IPS DF 6.9 (cell line): ENCODE measurements at places on chromosomes 7 and 10.

- H3K27me3 ChIP-seq: no peaks in the 10 kb centered on the region
- peaks cover 2% of the 10 kb centered on the region; the same call in 1 of the 2 replicates for H3K4me1 ChIP-seq
- H3K36me3 ChIP-seq: no peaks in the 10 kb centered on the region; the same call in 1 of the 2 replicates
- DNase-seq: no peak
Measured at GRCh38 chr10:33485276-33485675, 150.8 kb upstream of the NRP1 start.

- no peaks in the 10 kb centered on the region for H3K36me3 ChIP-seq
- no peak overlapping the region for H3K27ac ChIP-seq
- H3K4me3 ChIP-seq: no peak overlapping the region
Measured at GRCh38 chr10:36475746-36476145, 649.7 kb upstream of the ANKRD30A start.

DNA sequence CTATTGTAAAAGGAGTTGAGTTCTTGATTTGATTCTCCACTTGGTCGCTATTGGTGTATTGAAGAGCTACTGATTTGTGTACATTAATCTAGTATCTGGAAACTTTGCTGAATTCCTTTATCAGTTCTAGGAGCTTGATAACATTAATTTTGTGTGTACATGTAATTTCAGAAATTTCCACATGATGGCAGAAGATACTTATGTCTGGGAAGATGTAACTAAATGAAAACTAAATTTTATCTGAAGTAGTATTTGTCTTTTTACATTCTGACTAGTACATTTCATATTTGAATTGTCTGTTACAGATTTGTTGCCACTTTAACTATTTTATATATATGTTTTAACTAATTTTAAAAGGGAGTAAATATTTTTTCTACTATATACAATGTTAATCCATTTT is 27.6 kb downstream of the SDHAF3 start:
- DNase-seq: no peak
- H3K27ac ChIP-seq: no peak overlapping the region
- no peak overlapping the region for H3K4me3 ChIP-seq
- no peaks in the 10 kb centered on the region for H3K27me3 ChIP-seq

DNA sequence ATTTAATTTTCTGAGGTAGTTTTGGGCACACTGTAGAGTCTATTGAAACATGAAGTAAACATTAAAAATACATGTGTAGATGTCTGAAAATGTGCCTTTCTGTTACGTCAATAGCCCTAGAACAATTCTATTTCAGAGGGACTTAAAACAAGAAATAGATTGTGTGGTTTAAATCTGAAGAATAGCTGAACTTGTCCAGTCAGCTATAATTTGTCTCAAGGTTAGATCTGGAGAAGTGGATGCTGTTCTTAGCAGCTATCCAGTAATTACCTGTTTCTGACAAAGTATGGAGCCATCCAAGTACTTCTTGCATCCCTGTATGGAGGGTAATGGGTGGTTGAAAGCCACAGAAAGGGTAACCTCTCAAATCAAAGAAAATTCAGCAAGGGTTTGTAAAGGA is 92.8 kb downstream of the SEPTIN7 start:
- no peak overlapping the region for H3K27ac ChIP-seq
- H3K27me3 ChIP-seq: no peaks in the 10 kb centered on the region
- no peak overlapping the region for H3K4me3 ChIP-seq
- no peaks in the 10 kb centered on the region for H3K36me3 ChIP-seq
- no peak for DNase-seq

DNA sequence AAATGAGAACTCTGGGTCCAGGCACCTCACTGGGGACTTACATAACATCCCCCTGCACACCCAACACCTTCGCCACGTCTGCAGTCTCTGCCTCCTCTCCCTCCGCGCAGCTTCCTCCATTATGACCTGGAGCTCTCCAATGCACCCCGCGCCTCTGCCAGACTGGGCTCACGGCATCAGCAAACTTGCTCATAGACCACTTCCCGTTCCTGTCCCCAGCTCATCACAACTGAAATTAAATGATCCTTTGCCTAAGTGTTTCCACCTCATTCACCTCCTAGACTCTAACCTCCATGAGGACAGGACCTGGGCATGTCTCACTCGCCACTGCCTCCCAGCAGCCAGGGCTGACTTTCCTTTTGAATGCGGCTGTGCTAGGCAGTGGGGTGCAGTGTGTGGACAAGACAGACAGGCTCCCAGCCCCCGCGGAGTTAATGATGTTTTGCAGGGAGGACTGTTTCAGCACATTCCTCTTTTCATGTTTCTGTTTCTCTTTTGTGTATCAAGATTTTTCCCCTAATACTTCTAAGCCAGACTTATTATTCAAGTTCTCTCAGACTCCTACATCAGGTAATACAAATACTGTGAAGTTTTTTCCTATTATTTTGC is 18.8 kb downstream of the CHST15 start:
- H3K27me3 ChIP-seq: no peaks in the 10 kb centered on the region
- H3K4me3 ChIP-seq: no peak overlapping the region
- DNase-seq: no peak
- H3K36me3 ChIP-seq: no peaks in the 10 kb centered on the region
- 0 out of 2 replicates have a peak, but pooled peaks cover 1% of the 10 kb centered on the region for H3K4me1 ChIP-seq
